ENCODE measurements at places on chromosomes 1 and 21. TPM values are rescaled to one million over a fixed set of nuclear protein-coding genes. Genes with fewer than 3 reads are reported as not detected.

DNA sequence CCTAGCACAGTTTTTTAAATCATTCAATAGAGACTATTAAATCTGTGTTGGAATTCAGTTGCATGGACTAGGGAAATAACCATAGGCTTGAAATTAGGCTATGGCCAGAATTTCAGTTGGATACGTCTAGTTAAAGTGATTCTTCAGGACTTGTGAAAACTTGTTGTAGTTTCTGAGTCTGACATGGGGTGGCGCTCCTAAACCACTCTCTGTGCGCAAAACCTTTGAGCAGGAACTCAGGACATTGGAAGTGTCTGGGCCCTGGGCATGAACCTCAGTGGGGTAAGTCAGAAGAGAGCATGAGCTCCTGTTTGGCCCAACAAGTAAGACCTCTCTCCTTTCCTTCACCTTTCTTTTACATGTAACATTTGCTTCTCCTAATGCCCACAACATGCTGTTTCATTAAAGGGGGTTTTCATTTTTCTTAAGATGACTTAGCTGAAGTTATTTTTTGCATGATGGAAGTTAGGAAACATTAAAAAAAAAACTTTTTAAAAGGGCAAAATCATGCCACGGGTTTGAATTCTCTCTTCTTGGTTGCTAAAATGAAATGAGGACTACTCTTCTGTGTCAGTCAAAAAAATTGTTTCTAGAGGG is 17.1 kb upstream of the CCDC190 start:
- peak; percentile 82 for DNase-seq

GRCh38 chr1:221711063-221711577 is 30.8 kb downstream of the DUSP10 start:
- no peak for DNase-seq

DNA sequence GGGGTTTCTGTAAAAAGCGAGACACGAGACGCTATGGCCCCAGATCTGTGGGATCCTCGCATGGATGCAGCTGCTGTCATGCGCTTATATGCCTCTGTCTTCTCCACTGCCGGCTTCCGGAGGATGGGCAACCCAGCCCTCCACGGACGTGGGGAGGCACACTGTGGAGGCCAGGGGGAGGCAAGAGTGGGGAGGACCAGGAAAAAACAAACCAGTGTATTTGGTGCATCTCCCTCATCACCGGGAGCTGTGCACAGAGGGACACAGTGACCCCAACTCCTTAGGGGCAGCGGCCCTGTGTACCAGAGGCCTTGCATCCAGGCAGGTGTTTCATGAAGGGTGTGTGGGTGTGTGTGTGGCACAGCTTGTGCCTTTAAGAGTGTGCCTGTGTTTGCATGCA is 95.0 kb downstream of the AJAP1 start:
- no peak for DNase-seq

- no peak for DNase-seq
Observed at GRCh38 chr1:54623216-54624007, at the start of gene FAM151A. FAM151A (minus strand) TSS chr1:54623525; CDS start chr1:54623395, 130 bp downstream.

- DNase-seq: no peak
Observed at GRCh38 chr1:65493802-65494201, 73.3 kb downstream of the LEPR start.

The SPATA21 gene
- polyA plus RNA-seq: not detected

The SPRR2G gene
- polyA plus RNA-seq: not detected

The SLC35F3 gene
- polyA plus RNA-seq: 0.43 TPM
